ENCODE measurements at places on chromosomes 11 and 22.

GRCh38 chr11:63940786-63941185 lies 2.0 kb downstream of the NAA40 start:
- no peak for DNase-seq

DNA sequence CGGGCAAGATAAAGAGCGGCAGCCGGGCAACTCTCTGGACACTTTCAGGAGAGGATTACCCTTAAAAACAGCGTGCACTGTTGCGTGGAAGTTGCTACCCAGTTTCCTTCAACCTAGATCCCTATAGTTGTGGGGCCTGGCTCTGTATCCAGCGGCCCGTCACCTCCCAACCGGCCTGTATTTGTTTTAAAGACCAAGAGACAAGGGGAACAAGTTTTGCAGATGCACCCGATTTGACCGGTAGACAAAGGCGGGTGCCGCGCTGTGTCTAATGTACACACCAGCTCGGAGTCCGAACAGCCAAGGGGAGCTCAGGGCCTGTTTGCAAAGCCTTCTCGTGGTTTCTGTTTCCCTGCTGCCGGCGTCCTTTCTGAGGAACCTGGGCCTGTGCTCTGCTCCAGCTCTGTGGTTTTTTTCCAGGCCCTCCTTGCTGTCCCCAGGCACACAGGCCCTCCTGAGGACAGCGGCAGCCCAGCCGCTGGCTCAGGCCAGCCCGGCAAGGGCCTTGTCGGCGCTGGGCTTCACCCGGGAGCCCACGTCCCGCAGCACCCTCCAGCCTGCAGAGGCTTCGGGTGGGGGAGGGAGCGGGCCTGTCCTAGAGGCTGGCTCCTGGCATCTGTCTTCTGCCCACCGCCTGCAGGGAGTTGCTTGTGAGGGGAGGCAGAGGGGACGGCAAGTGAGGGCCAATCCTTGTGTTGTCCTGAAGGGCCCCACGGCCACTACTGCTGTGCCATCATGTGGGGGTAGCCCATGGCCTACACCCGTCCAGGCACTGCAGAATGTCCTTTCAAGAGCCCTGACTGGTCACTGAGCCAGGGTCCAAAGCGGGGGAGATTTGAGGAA lies 1.4 kb downstream of the TBX1 start:
- DNase-seq, result no peak

GRCh38 chr11:126890561-126890960 lies 110.0 kb downstream of the KIRREL3 start:
- no peak for DNase-seq

DNA sequence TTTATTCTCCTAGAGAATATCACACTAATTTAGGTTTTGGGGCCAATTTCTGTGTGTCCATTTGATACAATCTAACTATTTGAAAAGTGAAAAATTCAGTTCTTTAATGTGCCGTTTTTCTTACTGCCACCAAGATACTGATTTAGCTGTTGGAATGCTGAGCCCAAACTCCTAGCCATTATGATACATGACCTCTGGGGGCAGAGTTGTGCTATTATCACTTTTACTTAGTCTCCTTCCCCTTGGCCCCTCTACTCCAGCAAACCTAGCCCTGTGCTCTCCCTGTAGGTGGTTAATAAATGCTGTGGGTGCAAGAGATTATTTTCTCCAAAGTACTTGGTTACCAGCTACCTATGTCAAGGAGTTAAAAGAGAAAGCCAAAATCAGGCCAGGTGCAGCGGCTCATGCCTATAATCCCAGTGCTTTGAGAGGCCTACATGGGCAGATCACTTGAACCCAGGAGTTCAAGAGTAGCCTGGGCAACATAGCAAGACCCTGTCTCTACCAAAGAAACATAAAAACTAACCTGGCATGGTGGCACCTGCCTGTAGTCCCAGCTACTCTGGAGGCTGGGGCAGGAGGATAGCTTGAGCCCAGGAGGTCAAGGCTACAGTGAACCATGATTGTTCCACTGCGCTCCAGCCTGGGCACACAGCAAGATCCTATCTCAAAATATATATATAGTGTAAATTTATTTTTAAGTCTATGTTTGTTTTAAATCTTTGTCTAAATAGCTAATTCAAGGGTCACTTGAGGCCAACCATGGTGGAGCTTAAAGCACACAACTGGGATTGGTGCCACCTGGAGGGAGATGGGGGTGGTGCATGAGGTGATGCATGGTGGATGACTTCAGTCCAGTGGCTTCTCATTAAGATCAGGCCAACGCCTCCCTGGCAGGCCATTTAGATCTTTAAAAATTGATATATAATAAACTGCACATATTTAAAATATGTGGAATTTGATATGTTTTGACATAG lies 193.2 kb upstream of the PLET1 start:
- peak; percentile 29 for DNase-seq

DNA sequence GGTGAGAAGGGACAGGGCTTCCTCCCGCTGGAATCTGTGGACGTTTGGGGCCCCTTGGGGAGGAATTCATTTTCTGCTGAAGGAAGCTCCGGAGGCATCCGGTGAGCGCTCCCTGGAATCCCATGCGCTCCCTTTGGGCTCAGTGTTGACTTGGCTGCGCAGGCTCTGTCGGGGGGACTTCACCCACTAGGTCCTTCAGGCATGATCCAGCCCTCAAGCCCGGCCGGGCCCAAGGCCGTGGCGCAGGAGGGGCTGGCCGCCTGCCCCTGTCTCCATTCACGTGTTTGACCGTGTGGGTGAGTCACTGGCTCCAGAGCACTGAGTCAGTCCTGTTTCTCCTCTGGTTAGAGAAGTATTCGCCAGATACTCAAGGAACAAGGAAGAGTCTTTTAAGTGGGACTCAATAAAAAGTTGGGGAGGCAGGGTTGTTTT lies 1.4 kb downstream of the CTTN start:
- DNase-seq, result no peak

DNA sequence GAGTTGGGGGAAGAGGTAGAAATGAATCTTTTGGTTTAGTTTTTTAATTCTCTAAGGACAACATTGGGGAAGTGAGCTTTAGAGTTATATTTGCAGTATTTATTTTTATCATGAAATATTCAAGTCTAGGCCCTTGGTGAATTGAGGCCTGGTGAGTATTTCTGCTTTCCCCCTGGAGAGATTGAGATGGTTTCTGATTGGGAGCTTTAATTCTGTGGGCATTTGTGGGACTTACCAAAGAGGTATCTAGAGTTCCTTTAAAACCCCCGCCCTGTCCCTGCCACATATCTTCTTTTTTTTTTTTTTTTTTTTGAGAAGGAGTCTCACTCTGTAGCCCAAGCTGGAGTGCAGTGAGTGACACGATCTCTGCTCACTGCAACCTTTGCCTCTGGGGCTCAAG lies 9.6 kb downstream of the ACO2 start:
- no peak for DNase-seq

DNA sequence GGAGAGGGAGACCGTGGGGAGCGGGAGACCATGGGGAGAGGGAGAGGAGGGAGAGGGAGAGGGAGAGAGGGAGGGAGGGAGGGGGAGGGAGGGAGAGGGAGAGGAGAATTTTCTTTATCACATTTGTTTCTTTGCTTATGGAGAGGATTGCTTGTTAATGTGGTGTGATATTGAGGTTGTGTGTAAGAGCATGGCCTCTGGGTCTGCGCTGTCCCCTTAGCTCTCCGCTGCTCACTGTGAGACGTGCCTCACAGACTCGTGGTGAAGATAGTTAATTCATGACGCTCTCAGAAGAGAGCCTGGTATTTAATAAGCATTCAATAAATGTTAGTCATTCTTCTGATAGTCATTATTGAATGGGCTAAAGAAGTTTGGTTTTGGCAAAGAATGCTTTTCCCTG lies 26.2 kb downstream of the PPFIA1 start:
- DNase-seq, result no peak

DNA sequence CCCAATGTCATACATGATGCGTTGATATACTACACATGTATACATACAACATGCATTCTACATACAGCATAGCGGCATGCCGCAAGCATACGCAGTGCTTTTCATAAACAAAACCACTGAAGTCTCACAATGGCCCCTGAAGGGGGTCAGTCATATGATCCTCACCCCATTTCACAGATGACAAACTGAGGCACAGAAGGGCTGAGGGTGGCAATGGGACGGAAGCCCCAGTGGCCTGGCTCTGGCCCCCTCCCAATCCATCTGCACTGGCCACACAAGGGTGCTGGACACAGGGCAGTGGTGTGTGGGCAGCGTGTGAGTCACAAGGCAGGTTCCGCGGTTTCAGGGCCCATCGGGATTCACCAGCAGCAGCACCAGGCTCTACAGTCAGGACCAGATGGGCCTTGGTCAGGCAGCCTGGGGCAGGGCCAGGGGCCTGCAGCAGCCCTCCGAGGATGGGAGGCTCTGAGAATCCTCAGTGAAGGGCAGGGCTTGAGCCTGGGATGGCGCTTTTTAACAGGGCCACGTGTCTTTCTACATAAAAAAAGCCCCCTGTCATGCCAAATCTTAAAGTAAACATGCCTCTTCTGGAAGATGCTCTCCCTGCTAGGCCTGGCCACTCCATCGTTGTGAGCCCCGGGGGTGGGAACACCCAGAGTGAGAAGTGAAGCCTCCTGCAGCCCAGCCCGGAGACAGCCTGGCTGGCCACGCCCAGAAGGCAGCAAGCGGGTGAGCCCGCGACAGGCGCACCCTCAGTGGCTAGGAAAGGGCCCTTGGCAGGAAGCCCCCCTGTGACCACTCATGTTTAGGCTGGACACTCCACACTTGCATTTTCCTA lies 206.5 kb downstream of the CTTN start:
- no peak for DNase-seq

- no peak for DNase-seq
These were observed 12.2 kb upstream of the DCHS1 start for GRCh38 chr11:6667733-6668374.

DNA sequence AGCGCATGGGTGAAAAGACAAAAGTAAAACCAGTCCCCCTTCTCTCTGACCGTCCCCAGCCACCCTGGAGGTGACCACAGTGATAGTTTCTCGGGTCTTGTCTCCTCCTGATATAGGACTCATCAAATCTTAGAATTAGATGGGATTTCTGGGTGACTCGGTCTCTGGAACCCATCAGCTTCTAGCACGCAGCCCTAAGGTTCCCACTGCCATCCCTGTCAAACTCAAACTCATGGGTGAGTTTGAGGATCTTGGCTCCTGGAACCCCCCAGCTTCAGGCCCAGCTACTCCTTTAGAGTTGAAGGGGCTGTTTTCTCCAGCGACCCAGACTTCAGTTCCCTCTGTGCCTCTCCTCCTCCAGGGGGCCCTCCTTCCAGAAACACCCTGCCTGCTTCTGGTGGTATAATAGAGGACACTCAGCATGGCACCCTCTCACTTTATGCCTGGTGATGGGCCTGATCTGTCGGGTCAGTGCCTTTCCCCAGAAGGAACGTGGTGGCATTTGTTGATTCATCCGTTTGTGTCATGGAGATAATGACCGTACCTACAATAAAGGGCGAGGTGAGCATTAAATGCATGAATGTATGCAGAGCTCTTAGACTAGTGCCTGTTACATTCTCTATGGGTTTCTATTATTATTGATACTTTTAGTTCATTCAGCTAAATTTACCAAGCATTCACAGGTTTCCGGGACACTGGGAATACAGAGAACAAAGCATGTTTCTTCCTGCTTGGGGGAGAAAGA lies 31.7 kb downstream of the MCM5 start:
- no peak for DNase-seq

DNA sequence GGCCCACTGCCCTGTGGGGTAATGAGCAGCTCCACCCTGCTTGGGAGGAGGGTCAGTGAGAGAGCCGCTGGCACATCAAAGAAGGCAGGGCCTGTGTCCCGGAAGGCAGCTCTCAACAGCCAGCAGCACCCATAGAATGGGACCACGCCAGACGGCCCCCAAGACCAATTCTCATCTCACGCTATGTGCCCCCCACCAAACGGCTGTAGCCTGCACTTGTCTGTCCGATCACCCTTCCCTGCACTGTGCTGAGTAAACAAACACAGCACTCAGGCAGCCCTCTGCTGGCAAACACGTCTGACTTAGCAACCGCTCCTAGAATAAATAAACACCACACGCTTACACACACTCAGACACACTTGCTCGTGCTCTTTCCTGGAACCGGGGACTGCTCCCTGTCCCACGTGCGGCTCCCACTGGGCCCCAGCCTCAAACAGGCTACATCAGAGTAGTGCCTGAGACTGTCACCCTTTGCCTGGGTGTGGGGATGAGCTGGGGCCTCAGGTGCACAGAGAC lies 53.2 kb upstream of the CDON start:
- no peak for DNase-seq

DNA sequence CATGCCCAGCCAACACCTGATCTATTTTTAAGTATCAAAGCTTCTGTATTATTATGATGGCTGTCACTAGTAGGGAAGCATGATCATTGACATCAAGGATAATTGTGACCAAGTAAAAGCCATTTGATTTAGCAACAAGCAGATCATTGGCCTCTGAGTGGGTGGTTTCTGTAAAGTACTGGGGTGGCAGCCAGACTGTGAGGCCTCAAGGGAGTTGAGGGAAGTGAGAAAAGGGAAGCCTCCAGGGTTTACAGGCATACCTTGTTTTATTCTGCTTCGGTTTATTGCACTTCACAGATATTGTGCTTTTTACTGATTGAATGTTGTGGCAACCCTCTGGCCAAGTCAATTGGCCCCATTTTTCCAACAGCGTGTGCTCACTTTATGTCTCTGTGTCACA lies 60.1 kb downstream of the PRR5L start:
- no peak for DNase-seq

DNA sequence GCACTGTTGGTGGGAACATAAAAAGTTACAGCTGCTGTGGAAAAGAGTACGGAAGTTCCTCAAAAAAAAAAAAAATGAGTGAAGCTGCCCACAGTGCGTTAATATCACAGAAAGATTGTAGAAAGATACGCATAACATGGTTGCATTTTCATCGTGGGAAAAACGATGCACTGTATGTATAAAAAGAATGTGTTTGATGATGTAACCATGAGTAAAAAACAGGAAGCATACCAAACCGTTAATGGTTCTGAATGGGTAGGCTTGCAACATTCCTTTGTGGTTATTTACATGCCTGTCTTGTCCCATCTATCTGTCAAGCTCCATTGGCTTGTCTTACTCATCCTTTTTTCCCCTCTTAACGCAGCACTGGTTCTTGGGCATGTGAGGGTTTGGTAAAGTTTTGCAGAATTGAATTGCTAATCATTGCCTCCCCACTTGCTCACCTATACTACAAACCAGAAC lies 33.8 kb upstream of the DKK3 start:
- no peak for DNase-seq

- DNase-seq, result no peak
These were observed 68.1 kb downstream of the CSTPP1 start for GRCh38 chr11:47004595-47005033.

DNA sequence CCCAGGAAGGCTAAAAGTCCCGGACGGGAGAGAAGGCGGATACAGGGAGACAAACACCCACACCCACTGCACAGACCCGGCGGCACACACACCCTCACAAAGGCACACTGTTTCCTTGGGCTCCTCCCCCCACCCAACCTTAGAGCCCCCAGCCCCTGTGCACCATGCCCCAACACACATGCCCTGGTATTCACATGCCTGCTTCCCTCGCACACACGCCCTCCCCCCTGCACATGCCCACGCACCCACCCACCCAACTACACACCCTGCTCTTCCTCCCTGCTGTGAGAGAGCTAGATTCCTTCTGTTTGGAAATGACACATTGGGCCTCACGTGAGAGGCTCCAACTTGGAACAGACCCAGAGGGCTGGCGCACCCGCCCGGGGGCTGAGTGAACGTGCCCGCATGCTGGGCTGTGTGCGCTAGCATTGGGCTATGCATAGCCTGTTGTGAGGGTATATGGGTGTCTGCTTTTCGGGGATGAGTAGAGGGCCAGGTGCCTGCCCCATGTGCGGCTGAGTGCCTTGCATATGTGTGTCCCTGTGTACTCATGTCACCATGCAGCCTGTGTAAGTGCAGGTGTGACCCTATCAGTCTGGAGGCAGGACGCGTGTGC lies 518 bp upstream of the CHRM1 start:
- no peak for DNase-seq
